ENCODE measurements at places on chromosomes 2 and 18.

DNA sequence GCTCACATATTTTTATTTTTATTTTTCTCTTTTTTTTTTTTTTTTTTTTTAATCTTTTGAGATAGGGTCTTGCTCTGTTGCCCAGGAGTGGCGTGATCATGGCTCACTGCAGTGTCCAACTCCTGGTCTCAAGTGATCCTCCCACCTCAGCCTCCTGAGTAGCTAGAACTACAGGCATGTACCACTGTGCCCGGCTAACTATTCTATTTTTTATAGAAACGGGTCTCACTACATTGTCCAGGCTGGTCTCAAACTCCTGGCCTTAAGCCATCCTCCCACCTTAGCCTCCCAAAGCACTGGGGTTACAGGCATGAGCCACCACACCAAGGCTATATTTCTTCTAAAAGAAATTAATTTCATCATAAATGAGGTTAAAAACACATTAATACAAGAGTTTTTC lies 45.9 kb downstream of the PTRHD1 start:
- DNase-seq, result no peak

DNA sequence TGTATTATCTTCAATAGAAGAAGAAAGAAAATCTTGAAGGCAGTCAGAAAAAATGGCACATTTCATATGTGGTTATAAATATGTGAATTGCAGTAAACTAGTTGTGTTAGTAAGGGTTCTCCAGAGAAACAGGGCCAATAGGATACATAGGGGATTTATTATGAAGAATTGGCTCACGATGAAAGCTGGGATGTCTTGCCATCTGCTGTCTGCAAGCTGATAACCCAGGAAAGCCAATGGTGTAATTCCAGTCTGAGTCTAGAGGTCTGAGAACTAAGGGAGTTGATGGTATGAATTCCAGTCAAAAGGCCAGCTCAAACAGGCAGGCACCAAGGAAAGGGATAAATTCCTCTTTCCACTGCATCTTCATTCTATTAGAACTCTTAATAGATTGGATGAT lies 362.4 kb downstream of the KCNJ3 start:
- DNase-seq, result no peak

DNA sequence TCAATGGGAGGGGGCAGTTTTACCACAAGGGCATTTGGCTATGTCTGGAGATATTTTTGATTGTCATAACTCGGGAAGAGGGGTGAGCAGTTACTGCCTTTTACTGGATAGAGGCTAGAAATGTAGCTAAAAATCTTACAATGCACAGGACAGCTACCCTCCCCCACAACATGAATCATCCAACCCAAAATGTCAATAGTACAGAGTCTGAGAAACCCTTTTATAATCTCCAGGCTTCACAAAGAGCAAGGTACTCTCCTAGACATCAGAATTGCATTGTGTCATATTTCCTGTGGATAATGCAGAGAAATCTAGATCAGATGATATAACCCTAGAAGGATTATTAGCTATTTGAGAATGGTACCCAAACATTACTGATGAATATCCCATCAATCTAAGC lies 277.1 kb upstream of the NRP2 start:
- DNase-seq, result no peak

DNA sequence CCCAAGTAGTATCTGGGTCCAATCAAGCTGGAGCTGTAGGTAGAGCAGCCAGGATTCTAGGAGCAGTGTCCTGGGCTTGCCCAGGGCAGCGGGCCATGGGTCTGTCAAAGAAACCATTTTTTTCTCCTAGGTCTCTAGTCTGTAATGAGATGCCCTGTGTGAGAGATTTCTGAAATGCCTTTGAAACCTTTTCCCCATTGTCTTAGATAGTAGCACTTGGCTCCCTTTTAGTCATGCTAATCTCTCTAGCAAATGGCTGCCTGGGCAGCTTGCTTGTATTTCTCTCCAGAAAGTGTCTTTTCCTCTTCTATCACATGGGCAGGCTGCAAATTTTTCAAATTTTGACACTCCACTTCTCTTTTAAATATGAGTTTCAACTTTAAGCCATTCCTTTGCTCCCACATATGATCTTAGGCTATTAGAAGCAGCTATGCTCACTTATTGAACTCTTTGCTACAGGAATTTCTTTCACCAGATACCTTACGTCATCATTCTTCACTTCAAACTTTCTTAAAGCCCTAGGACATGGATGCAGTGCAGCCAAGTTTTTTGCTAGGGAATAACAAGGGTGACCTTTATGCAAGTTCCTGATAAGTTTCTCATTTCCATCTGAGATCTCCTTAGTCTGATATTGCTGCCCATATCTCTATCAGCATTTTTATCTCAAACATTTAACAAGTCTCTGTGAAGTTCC lies 890.2 kb upstream of the VRK2 start:
- DNase-seq, result no peak

- DNase-seq, result no peak
Measured at GRCh38 chr2:71060871-71061270, 7.6 kb upstream of the NAGK start.

DNA sequence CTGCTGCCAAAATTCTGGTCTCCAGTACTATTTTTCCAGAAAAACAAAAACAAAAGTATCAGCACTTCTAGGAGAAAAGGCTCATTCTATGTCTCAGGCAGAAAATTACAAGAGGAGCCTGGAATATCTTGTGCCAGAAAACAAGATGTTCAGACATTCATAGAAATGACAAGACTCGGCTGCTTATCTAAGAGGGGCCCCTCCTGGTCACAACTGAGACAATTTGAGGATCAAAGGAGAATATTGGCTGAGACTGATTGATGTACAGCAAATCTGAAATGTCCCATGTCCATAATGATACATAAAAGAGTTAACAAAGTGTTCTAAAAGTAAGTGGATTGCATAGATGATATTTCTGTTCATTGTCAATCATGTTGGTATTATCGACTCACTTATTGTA lies 2.4 kb upstream of the RPS7 start:
- DNase-seq, result no peak

GRCh38 chr2:158969162-158969714 lies 798 bp downstream of the TANC1 start:
- DNase-seq, result no peak

DNA sequence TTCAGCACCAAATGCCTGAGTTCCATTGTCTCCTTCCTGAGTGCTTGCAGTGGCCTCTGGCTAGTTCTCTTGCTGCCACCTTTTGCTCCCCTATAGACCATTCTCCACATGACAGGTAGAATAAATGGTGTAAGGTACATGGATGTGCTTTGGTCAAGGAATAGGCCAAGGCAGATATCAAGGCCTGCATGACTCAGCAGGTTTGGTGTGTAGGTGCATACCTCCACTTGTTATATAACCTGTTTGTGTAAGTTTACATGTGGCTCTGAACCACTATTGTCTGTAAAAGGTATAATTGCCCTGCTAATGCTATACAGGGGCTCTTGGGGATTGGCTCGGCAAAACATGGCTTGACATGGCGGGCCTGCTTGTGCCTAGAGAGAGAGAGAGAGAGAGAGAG lies 143.5 kb downstream of the KLHL14 start:
- DNase-seq, result no peak

- peak; percentile 29 for DNase-seq
Measured at GRCh38 chr18:24922491-24922890, 429.5 kb downstream of the ZNF521 start.

DNA sequence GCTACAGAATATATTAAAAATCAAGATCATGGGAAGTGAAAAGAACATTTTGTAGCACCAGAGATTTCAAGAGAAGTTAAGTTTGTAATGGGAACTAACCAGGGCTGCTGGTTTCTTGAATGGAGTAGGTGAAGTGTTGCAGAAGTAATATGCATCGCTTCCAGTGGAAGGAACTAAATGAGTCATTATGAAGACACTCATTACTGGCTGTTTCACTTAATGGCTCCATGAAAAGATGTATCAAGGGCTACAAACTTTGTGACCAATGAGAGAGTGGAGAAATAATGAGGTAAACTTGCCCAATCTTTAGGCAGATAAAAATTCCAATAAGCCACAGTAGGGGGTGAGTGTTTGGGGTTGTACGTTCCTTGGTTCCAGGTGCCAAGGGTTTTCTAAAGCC lies 380.4 kb upstream of the POU3F3 start:
- DNase-seq, result no peak

GRCh38 chr2:57760381-57760801 lies 286.2 kb upstream of the VRK2 start:
- peak; percentile 21 for DNase-seq

DNA sequence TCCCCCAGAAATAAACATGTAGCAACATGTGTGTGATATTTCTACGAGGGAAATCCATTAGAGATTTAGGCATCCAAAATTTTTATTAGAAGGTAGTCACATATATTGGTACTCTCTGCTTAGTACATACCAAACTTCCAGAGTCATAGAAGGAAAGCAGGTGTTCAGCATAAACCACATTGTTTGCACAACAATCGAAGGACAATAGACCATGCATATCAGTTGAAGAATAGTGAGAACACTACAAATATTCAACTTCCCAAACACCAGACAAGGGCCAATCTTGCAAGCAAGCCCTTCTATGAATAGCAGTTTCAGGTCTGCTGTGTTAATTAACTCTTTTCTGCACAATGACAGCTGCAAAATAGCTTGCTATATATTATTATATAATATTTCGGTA lies 702.2 kb downstream of the ERBB4 start:
- DNase-seq, result no peak

DNA sequence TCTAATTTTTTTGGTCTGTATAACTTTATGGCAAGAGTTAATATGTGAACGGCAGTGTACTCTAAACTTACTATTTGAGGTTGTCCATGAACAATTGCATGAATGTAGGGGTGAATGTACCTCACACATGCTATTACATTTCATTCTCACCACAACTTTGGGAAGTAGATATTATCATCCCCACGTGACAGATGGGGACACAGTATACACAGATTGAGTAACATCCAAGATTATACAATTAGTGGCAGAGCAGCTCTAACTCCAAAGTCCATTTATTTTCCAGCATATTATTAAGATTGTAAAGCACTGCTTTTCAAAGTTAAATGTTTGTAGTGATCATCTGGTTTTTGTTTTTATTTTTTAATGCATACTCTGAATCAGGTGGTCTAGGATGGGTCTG lies 622.1 kb upstream of the ZEB2 start:
- DNase-seq, result no peak

GRCh38 chr18:8073167-8073566 lies 506.1 kb downstream of the PTPRM start:
- DNase-seq, result no peak

- DNase-seq, result no peak
Measured at GRCh38 chr18:53305461-53305860, 919.0 kb downstream of the MBD2 start.

GRCh38 chr2:133846476-133846875 lies 278.2 kb upstream of the NCKAP5 start:
- DNase-seq, result no peak

DNA sequence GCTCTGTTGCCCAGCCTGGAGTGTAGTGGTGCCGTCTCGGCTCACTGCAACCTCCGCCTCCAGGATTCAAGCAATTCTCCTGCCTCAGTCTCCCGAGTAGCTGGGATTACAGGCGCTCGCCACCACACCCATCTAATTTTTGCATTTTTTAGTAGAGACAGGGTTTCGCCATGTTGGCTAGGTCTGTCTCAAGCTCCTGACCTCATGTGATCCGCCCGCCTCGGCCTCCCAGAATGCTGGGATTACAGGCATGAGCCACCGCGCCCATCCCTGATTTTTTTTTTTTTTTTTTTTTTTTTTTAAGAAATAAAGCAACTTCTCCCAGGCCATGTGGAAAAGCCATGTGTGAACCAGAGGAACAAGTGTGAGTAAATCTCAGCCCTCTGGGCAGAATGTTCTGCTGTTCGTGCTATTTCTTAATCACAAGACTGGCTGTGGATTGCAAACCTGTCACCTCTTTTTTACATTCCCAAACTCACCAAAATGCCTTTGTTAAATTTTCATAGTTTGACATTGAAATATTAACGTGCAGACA lies 6.4 kb upstream of the SH3BP4 start:
- no peak for DNase-seq

DNA sequence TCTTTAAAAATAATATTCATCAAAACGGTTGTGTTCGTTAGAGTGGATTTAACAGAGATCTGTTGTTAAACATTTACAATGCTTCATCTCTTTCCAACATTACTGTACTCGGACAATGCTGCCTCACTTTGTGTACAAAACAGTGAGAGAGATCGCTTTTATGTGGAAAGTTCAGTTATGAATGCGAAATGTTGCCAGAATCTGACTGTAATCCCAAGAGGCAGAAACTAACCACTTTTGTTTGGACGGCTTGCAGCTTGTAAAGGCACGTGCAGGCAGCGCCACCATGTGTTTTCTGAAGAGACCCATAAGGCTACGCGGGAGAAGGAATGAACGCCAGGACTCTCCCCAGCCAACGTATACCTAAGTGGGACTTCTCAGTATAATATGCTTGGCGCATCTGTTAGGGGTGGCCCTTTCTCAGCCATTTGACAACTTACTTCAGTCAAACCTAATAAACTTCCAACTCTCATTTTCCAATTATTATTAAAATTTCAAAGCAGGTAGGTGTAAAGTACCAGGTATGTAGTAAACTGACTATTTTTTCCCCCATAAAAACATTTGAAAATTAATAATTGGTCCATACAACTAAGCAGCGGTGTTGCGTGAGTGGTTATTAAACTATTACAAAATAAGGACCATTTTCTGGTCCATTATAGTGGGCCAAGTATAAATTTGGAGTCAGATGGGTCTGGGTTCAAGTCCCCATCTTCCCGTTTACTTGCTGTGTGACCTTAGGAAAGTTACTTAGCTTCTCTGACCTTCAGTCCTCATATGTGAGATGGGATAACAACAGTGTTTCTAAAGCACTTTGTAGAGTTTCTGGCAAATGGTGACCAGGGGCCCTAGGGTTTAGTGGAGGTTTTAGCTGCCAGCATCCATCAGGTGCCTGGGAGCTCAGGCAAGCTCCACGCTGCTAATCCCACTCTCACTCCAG lies 5.6 kb upstream of the NAPG start:
- DNase-seq, result peak; percentile 37

DNA sequence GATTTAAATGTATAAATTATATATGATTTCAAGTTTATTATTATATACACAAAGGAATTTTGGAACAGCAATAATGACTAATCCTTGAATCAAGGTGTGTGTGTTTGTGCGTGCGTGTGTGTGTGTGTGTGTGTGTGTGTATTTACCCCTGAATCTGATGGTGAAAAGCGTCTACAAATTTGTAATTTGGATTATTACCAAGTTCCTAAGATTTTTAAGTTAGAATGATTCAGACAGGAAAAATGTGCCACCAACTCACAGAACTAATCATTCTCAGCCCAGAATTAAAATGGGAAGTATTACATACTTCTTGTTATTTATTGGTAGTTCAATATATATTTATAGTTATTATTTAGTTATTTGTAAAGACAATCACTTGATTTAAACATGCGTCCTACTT lies 12.3 kb downstream of the CALCRL start:
- DNase-seq, result no peak

- DNase-seq, result no peak
Measured at GRCh38 chr18:42305869-42306593, 351.0 kb downstream of the PIK3C3 start.

DNA sequence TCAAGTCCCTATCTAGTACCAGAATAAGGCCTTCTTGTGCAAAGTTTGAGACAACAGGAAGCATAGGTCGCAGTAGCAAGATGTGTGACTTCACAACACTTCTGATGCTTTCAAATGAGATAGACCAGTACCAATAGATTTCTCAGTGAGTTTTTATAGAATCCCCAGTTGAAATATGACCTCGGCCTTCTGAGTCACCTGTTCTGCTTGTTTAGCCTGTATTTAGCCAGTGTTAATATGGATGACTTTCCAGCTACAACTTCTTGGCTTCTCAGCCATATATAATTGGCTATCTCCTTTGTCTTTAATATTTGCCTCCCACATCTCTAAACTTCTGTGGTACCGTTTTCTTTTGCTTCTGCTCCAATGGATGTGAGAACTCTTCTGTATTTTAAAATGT lies 113.8 kb downstream of the KYNU start:
- no peak for DNase-seq

GRCh38 chr2:3180082-3180908 lies 197.3 kb downstream of the EIPR1 start:
- no peak for DNase-seq
